ENCODE measurements at places on chromosomes 16 and 17.

DNA sequence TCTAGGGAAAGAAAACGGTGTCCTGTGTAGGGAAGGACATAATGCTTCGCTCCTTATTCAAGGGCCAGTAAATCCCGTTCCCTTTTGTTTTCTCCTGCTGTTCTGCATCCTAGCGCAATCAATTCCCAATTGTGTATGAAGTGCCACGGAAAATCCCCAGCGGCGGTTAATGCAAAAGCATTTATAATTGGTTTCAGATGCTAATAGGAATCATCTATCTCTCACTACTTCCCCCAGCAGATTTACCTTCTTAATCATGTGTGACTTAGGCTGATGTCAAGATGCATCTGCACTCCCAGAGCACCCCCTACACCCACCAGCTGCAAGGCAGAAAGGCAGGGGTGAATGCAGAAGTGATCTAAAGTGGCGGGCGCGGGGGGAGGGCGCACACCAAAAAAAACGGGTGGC lies 32.7 kb upstream of the SSTR2 start:
- no peak for DNase-seq

DNA sequence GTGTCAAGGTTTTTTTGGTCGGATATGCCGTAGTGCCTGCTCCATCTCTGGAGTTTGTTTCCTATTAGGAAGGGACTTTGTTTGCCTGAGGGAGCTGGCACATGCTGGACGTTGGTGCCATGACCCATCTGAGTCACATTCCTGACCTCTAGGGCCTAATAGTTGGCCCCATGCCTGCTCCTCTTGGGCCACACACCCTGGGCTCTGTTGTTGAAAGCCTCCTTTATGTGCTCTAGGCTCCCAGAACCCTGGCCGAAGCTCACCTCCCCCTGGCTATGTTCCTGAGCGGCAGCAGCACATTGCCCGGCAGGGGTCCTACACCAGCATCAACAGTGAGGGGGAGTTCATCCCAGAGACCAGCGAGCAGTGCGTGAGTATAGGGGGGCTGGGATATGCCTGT lies 18.4 kb downstream of the LIMD2 start:
- no peak for DNase-seq

DNA sequence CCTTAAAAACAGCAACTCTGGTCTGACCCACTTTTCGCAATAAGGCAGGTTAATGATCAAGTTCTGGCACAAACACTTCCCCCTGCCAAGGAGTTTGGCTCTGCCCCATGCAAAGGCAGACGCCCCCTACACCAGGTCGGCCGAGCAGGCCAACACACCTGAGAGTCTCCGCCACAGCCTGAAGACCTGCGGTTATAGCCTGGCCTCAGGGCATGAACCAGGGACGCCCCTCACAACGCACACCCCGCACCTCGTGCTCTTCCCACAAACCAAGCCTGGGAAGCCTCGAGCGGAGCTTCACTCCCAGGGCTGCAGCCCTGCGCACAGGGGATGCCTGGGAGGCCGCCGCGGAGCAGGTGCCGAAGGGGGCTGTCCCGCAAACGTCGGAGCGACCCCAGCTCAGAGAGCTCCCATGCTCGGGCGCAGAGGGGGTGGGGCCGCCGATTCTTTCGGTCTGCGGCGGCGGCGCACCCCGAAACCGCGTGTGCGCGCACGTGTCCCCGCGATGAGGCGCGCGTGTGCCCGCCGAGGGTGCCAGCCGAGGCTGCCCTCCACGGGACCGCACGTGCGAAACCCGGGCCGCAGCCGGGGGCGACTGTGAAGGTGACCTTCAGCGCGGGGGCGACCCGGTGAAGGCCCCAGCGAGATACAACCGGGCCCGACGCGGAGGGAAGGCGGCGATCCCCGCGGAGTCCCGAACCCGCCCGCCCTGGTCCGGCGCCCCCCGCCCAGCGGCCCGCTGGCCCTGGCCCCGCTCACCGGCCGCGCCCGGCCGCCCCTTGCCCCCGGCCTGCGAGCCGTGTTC lies 559 bp downstream of the CLUH start:
- DNase-seq, result no peak

DNA sequence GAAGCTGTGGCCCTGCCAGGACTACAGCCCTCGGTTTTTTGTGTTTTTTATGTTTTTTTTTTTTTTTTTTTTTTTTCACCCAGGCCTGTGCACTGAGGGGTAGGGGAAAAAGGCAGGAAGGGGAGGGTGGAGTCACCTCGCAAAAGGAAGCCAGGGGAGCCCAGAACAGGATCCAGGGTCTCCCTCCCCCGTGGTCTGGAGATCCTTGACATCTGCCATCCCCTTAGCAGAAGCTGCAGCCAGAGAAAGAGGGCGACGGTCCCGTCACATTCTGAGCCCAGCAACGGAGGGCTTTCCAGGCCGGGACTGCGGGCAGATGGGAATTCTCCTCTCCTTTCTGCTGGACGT lies 29.1 kb upstream of the PHOSPHO1 start:
- no peak for DNase-seq

GRCh38 chr17:46841561-46842379 lies 9.6 kb upstream of the WNT9B start:
- no peak for DNase-seq

GRCh38 chr16:67942200-67942509 lies 1.8 kb downstream of the LCAT start:
- no peak for DNase-seq
